GM12878 (cell line): ENCODE measurements at places on chromosomes 5 and 9. TPM values are rescaled to one million over a fixed set of nuclear protein-coding genes. Genes with fewer than 3 reads are reported as not detected.

- no peaks in the 10 kb centered on the region for H3K27me3 ChIP-seq
- no peak overlapping the region for H3K4me3 ChIP-seq
- DNase-seq, result no peak
- no peak overlapping the region for H3K27ac ChIP-seq
- H3K36me3 ChIP-seq, result no peaks in the 10 kb centered on the region
Measured at GRCh38 chr9:80994892-80995291, 694.5 kb downstream of the TLE1 start.

GRCh38 chr9:23412458-23412857, 413.6 kb downstream of the ELAVL2 start:
- H3K4me3 ChIP-seq, result no peak overlapping the region
- no peak overlapping the region for H3K27ac ChIP-seq
- no peaks in the 10 kb centered on the region for H3K36me3 ChIP-seq
- H3K27me3 ChIP-seq, result no peaks in the 10 kb centered on the region

GRCh38 chr9:125744616-125745015, 2.6 kb upstream of the PBX3 start:
- no peaks in the 10 kb centered on the region for H3K27me3 ChIP-seq
- peaks cover 7% of the 10 kb centered on the region for H3K4me1 ChIP-seq
- H3K27ac ChIP-seq, result no peak overlapping the region
- no peak for DNase-seq

- no peak for DNase-seq
- no peaks in the 10 kb centered on the region for H3K27me3 ChIP-seq
- no peaks in the 10 kb centered on the region for H3K4me1 ChIP-seq
- no peak overlapping the region for H3K4me3 ChIP-seq
Measured at GRCh38 chr5:14628346-14628745, 36.2 kb upstream of the OTULIN start.

GRCh38 chr5:395921-396530, 47.0 kb upstream of the EXOC3 start:
- H3K4me3 ChIP-seq, result no peak overlapping the region
- no peaks in the 10 kb centered on the region for H3K27me3 ChIP-seq
- H3K4me1 ChIP-seq, result peaks cover 47% of the 10 kb centered on the region
- no peak for DNase-seq

The PCA3 gene
- not detected in 2 replicates for total RNA-seq
